ENCODE measurements at places on chromosomes 16 and 17.

DNA sequence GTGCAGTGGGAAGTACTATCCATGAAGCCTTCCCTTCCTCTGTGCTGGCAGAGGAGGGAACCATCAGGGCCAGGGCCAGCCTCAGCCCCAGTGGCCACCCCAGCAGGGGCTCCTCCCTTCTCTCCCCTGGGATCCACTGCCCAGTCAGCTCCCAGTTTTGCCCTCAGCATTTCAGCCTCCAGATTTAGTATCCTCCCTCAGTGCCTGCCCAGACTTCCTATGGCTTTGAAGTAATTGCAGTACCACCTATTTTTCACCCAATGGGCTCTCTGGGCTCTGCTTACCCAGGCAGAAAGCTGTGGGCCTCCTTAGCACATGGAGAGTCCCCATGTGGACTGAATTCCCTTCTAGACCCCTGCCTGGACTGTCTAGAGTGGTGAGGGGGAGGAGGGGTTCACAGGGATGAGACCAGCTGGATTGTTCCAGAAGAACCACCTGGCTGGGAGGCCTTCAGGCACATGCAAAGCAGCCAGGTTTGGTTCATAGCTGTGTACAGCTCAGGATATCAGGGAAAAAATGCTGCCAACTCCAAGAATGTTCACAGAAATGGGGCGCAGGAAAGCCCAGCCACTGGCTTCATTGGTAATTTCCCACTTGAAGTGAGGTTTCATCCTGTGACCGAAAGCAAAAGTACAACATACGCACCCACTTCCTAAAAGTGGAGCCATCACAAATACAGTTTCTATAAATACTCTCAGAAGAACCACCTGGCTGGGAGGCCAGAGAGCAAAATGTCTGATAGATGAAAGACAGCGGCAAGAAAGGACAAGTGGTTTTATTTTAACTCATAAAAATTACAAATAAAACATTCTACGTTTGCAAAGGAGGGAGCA, 15.2 kb upstream of the HERPUD1 start:
- DNase-seq: peak; percentile 14

DNA sequence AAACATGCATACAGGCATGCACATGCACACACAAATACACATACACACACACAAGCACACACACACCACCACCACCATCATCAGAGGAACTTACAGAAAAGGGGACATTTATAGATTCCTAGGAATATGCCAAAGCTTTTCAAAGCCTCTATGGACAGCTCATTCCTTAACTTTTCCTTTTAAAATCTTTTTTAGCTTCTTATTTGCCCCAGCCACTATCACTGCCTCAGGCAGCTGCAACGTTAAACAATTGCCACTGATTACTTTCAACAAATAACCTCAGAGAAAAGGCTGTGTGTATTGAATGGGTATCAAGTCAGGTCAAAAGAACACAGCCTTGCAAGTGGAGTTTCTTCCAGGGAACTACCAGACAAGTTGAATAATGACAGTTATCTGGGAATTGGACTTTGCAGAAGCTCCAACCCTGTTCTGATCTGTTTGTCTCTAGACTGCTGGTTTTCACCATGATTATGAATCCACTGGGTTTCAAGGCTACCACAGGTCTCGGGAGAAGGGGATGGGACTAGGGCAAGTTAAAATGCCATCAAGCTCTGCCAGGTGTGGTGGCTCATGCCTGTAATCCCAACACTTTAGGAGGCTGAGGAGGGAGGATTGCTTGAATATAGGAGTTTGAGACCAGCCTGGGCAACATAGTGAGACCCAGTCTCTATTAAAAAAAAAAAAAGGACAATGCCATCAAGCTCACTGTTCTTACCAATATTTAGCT, 21.9 kb upstream of the BEAN1 start:
- DNase-seq: no peak

- DNase-seq: no peak
Measured at GRCh38 chr16:981695-982144, at the start of gene SOX8. TSS of gene SOX8 (plus strand) at chr16:981770. CDS start at chr16:981923, 153 bp downstream.

GRCh38 chr17:64216000-64216337, 47.1 kb downstream of the TEX2 start:
- DNase-seq: no peak

DNA sequence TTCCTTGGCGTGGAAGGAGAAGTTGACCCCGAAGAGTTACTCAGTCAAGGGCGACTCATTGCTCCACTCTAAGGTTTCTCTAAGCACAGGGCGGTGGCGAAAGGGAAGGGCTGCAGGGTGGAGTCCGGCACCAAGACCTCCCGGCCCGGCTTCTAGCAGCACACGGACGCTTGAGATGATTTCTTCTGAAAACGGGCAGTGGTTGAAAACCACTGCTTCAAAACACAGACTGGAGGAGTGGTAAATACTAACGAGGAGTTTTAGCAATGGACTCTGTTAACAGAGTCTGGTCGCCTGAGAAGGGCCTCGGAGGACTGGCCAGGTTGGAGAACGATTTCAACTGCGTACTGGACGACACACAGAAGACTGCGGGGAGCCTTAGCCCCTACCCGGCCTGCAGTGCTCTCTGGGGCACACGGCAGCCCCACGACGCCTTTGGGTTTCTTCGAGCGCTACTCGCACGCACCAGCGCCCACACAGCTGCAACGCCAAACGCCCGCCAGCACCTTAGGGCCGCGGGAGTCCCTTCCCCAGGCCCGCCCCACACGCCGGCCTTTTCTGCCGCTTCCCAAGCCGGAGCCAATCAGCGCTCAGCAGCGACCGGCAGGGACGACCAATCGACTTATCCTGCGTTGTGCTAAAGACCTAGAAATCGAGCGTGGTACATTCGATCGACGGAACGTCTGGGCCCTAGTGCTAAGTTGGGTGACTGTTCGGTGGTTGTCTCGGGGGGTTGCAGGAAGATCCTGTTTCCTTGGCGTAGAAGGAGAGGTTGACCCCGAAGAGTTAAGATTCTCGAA, 14.4 kb upstream of the CA4 start:
- peak; percentile 89 for DNase-seq

DNA sequence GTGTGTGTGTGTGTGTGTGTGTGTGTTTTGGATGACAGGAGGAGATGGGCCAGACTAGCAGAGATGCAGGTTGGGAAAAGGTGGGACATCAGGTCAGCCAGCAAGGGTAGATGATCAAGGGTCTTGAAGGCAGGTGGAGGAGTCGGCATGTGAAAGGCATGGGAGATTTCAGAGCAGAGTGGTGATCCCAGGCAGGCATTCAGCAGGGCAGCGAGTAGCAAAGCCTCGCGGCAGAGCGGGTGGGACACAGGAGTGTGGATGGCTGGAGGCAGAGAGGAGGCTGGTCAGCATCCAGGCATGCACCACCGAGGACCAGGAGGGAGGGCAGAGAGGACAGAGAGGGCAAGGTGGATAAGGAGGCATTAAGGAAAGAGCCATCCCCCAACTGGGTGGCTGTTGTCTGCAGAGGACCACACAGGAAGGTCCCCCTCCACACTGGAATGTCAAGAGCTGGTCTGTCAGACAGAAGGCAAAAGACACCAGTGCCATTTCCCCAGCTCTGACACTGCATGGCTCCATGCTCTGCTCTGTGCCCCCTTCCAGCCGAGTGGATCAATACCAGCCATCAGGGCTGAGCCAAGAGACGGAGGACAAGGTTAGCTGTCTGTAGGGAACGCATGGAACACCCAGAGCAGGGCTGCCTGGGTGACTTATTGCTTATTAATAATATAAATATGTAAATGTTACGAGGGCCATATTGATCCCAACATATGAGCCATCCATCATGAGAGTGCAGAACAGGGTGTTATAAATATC, 74.8 kb upstream of the RPL38 start:
- DNase-seq: no peak

GRCh38 chr16:53545433-53545832, 42.4 kb upstream of the AKTIP start:
- peak; percentile 20 for DNase-seq

- DNase-seq: no peak
Measured at GRCh38 chr17:80428363-80428762, 13.4 kb downstream of the ENDOV start.

- DNase-seq: no peak
Measured at GRCh38 chr16:8376430-8376829, 213.9 kb downstream of the TMEM114 start.

GRCh38 chr17:74325743-74326379, at the start of gene KIF19:
TSS of gene KIF19 (plus strand) at chr17:74326226. CDS start at chr17:74326350, 124 bp downstream.
- peak; percentile 34 for DNase-seq

DNA sequence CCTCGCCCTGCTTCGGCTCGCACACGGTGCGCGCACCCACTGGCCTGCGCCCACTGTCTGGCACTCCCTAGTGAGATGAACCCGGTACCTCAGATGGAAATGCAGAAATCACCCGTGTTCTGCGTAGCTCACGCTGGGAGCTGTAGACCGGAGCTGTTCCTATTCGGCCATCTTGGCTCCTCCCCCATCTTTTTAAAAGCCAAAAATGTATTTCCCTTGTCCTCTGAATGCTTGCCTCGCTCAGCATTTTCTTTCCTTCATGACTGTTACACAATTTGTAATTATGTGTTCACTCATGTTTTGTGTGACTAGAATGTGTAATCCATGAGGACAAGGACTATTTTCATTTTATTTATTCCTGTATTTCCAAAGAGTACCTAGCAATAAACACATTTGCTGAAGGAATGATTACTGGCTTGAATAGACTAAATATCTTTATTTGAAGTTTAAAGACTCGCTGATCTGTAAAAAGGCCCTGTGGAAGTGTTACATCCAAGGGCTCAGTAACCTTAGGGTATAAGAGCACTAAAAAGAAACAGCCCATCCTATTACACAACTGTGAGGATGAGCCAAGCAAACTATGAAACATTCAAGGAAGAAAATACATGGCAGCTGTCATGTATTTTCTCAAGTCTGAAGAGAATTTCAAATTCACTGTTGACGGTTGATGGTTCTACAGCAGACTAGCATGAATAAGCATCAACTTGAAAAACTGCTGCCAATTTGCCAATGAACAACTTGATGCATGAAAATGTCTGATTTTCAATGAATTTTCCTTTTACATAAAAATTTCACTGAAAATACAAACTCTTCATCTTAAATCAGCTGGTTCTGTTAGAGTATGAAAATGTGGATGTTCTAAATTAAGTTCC, 192.6 kb downstream of the MYO1D start:
- DNase-seq: no peak

DNA sequence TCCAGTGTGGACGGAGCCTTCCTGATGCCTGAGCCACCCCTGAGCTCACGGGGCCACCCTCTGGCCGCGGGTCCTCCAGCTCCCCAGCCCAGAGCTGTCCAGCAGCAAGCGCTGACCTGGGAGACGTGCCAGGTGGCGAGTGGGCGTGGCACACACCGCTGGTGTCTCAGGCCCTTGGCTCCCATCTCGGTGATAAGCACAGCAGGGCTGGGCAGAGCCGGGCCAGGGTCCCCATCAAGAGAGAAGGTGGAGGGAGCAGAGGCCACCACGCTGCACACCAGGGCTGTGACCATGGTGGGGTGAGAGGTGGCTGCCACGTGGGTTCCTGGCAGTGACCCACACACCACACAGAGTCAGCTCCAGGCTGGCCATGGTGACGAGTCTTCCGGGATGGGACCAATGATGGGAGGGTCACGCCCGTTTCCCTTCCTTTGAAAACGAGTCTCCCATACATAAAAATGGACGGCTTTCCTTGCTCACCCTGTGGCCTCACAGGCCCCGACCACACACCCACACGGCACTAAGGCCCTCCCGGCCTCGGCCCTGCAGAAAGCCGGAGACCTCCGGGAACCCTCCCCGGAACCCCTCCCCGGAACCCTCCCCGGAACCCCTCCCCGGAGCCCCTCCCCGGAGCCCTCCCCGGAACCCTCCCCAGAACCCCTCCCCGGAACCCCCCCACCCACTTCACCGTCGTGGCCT, 16.8 kb downstream of the UTS2R start:
- DNase-seq: no peak

DNA sequence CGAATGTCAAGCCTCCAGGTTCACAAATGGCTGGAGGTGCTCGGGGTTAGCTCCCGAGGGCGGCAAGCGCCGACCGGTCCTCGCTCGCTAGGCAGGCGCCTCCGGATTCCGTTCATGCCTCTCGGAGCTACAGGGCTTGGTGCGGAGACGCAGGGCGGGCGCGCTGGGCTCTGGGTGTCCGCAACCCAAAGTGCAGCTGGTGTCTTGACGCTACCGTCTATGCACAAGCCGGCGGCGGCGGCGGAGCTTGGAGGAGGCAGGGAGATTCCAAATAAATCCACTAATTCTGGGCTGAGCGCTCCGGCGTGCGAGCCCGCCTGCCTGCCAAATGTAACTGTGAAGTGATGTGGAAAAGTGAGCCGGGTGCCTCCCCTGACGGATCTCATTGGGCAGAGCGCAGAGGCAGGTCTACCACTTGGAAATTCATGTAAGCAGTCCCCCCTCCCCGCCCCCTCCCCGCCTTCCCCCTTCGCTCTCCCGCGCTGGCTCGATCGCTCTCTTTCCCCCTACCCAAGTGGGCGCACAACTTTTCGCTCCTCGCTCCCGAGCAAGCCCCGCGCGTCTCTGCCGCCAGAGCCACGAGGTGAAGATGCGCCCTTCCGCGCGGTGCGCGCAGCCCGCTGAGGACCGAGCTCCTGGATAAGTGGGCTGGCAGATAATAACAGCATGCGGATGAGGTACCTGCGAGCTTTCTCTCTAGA, at the start of gene CDH8:
TSS of gene CDH8 (minus strand) at position 338 of the 701 bp plus-strand sequence. CDS start 15,035 bp downstream, outside the sequence.
- DNase-seq: no peak

DNA sequence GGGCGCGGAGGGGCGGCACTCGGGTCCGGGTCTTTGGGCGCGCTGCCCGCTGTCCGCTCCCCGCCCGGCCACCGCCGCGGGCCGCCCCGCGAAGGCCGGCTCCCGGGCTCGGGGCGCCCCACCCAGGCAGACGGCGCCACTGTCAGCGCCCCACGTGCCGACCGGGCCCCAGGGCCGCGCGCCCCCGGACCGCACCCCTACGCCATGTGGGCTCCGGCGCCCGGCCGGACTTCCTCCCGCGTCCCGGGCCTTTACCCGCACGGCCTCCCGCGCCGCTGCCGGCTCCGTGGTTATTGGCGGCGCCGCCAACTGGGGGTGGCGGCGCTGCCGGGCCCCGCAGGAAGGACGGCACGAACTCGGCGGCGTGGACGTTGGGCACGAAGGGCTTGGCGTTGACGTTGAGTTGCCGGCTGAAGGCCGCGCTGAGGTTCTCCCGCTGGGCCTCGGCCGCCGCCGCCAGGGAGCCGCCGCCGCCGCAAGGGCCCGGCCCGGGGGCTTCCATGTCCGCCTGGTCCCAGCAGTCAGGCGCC, 577 bp downstream of the GSPT1 start:
- DNase-seq: peak; percentile 23

DNA sequence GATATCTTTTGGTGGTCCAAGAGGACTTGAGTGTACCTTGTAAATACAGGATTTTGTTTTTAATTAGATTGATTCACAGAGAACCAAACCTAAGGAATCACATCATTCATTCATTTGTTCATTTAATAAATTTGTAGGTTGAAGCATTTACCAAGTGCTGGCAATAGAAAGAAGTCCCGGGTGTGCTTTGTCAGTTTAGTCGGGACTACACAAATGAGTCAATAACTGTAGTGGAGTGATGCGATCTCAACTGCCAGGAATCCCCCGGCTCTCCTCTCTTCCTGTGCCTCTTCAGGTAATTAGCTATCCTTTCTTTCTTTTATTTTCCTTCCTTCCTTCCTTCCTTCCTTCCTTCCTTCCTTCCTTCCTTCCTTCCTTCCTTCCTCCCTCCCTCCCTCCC, 1.4 kb upstream of the WWOX start:
- DNase-seq: no peak
